ENCODE measurements at places on chromosomes 1 and 21. TPM values are rescaled to one million over a fixed set of nuclear protein-coding genes. Genes with fewer than 3 reads are reported as not detected.
A peak's percentile ranks its signal among the peaks of the same experiment; 100 is the strongest.

DNA sequence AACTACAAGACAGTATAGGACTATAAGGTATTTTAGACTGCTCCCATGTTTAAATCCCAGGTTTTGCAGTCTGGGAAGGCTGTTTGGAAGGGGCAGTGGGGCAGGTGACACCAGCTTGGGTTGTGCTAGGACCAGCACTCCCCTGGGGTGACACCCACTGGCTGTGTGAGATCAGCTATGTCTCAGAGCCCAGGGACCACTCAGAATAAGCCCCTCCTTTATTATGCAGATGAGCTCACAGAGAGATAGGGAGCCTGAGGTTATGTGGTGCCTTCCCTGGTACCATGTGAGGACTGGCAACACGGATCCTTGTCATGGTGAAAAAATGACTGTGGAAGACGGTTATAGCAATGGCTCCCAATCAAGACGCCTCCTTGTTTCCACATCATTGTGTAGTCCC, 71.0 kb downstream of the NENF start:
- DNase-seq: no peak

DNA sequence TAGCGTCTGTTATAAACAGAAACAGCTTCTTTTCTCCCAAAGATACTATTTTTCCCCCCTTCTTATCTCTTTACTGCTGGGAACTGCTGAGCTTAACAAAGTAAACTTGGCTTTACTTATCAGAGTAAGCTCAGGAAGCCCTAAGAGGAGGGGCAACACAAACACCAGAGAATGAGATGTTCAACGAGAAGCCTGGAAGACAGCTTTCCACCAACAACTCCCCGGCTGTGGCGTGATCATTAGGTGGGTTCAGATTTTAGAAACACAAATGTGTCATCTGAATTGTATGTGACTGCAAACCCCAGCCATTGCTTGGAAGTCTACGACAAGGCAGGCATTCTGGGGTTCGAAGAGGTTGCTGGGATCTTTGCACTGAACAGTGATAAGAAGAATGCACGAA, 181.2 kb upstream of the ESRRG start:
- no peak for DNase-seq

GRCh38 chr1:152444045-152444444, 30.0 kb upstream of the CRNN start:
- no peak for DNase-seq

- peak; percentile 48 for DNase-seq
These were observed 40.1 kb upstream of the MYSM1 start for GRCh38 chr1:58739856-58740466.

GRCh38 chr21:36750576-36750959, 51.7 kb downstream of the SIM2 start:
- no peak for DNase-seq

- DNase-seq: no peak
These were observed 2.3 kb downstream of the SLC2A5 start for GRCh38 chr1:9066945-9067807.

DNA sequence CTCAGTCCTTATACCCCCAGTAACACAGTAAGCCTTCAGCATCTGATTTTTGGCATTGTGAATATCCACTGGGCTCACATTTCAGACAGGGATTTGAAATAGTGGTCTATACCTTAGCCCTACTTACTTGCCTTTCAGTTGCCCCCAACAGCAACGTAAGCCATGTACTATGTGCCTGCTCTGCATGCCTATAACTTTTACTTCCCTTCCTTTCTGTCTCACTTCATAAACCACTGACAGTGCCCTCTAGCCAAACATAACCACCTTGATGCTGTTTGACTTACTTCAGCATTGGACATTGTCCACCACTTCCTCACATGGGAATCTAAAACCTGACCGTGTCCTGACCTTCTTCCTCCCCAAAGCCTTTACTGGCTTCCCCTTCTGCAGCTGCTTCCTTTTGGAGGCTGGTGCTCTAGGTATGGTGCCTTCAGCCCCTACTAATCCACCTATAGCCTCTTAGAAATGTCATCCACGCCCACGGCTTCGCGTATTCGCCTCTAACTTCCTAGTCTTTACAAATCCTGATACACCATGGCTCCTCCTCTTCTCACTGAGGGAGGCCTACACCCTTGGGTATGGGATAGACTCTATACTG, 3.6 kb upstream of the ZNF672 start:
- no peak for DNase-seq

- DNase-seq: no peak
These were observed 80.6 kb upstream of the LAMC2 start for GRCh38 chr1:183105449-183105848.

GRCh38 chr1:50750021-50750619, 209.9 kb downstream of the FAF1 start:
- DNase-seq: no peak

DNA sequence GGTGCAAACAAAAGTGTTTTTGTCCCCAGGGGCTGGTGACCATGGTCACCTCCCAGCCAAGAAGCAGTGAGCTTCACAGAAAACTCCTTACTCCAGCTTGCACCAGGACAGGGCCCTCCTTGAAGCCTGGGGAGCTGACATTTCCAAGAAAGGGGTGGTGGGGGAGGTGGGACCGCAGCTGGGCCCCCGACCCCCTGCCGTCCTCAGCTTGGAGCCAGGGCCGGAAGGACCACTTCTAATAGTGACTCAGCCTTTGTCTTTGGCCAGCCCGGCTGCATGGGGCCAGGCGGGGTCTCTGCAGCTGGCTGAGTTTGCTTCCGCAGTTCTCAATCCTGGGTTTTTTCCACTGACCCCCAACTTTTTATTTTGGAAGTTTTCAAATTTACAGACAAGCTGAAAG, 136.5 kb upstream of the POU3F1 start:
- no peak for DNase-seq

DNA sequence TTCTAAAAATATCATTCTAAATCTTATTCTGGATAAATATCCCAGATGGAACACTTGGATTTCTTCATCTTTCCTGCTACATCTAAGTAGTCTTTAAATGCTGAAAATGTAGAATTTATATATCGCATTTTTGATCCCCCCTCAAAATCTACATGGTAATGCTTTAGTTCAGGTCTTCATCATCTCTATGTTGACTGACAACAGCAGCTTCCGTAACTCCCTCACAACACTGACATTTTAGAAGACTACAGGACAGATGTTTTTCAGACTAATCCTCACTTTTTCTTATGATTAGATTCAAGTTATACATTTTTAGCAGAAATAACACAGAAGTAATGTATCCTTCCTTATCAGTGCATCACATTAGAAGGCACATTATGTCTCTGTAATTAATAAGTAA, 336.5 kb downstream of the LMO4 start:
- no peak for DNase-seq

GRCh38 chr21:15604413-15604812, 125.4 kb upstream of the USP25 start:
- DNase-seq: no peak

DNA sequence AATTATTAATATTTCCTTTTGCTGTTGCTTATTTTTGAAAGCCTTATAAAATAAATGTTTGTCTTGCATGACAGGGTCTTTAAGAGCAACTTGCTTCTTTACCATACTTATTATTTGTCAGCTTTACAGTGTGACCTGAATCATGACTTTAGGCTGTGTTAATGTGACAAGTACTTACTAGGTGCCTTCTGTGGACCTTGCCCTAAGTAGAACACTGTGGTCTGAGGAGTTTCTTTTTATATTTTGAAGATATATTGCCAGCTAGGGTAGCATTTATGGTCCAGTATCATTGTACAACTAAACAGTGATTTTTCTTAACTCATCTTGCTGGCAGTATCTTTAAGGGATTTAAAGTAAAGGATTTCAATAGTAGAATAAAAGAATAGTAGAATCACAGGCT, 45.4 kb upstream of the LAMC2 start:
- no peak for DNase-seq

- DNase-seq: no peak
These were observed 45.0 kb downstream of the SLC19A1 start for GRCh38 chr21:45496968-45497845.

- DNase-seq: no peak
These were observed 27.1 kb upstream of the KCNK2 start for GRCh38 chr1:215055281-215055935.

DNA sequence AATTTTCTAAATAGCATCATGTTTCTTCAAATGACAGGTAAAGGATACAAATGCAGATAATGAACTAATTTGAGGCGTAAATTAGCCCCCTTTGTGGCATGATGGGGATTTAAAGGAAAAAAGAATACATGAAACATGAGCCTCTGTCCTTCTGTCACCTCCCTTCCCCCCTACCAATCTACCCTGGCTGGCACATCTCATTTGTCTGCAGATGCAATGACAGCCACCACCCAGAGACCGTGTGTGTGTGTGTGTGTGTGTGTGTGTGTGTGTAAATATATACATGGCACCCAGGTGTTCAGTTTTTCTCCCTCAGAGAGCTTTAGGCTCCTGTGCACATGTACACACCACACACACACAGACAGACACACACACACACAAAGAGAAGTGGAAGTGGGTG, 451.1 kb downstream of the RWDD3 start:
- no peak for DNase-seq

- no peak for DNase-seq
These were observed 21.5 kb downstream of the PADI2 start for GRCh38 chr1:17097787-17098186.

DNA sequence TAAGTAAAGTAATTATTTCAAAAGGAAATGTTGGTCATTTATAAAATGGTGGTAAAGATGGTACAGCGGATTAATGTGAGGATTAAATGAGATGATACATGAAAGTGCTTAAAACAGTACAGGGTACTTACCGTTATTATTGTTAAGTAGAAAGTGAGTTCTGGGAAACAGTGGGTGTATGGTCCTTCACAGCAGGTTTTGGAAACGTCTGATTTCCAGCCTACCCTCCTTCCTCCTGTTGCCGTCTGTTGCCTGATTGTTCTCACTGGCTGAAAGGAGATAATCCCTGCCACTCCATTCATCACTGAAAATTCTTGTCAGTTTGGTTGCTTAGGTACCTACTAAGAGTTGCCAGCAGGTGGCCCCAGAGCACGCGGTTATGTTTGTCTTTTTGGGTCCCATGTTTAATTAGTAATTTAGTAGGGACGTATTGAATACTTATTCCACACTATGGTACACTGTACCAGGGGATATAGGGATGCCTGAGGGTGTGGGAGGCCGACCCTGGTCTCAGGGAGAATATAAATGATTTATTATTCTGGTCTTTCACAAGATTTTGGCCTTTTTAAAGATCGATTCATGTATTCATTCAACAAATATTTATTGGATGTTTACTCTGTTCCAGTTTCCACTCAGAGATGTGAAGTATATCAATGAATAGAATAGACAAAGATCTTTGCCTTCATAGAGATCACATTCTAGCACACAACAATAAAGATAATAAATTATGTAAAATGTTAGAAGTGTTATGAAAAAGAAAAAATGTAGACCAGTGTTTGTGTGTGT, 30.8 kb upstream of the RPTN start:
- DNase-seq: no peak

DNA sequence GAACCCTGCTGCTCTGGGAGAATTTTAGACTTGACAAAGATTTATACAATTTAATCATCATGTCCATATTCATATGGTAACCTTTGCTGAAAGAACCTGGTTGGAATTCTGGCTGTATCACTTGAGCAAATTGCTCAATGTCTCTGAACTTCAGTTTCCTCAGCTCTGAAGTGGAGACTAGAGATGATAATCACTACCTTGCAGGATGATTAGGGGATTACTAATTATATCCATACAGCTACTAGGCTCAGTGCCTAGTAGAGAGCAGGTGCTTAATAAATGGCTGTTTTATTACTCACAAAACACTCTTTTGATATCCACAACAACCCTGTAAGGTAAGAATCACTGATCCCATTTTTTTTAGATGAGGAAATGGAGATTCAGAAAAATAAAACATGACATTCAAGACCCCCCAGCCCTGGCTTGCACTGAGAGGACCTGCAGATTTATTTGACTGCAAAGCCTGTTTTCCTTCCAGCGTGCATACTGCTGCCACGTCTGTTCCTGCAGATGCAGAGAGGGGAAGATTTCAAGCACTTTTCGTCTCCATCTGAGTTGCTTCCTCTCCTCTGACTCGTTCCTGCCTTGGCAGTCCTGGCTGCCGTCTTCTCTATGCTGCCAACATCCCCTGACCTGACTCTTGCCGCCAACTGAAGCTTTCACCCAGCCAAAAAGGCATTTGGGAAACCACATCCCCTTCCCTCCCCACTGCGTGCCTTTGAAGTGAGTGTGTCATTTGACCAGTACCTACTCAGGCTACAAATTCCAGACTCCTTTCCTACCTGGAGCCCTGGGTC, 203.0 kb downstream of the PLPP3 start:
- DNase-seq: no peak

DNA sequence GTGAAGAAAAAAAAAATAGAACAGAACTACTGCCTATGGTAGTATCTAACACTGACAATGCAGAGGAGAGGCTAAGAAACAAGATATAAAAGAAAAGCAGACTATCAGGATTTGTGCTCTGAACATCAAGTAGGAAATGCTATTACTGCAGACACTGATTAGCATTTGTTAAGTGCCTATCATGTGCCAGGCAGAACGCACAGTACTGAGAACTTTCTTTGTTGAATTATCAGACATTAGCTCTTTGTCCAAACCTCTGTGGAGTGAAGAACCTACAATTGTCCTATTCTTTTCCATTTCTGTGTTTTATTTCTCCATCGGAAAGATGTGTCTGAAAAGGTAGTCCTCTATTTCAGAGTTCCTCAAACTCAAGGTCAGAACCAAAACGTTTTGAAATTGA, 30.5 kb upstream of the DISP1 start:
- DNase-seq: no peak

GRCh38 chr1:66271904-66272254, 262.1 kb upstream of the SGIP1 start:
- DNase-seq: no peak

- DNase-seq: no peak
These were observed 414.6 kb upstream of the PTBP2 start for GRCh38 chr1:96306809-96307560.

- no peak for DNase-seq
These were observed 178.5 kb upstream of the FMN2 start for GRCh38 chr1:239913141-239913585.

- DNase-seq: no peak
These were observed 7.0 kb downstream of the SLC6A9 start for GRCh38 chr1:44024031-44024902.

Gene BMP8B
- polyA plus RNA-seq: 1.9 TPM

Gene ATP6V1G3
- polyA plus RNA-seq: 6.7 TPM

Gene CELA2A
- polyA plus RNA-seq: 0.41 TPM

Gene CRYBG2
- 1.1 TPM for polyA plus RNA-seq

Gene HSD3B1
- 0.50 TPM for polyA plus RNA-seq

Gene HSD11B1
- polyA plus RNA-seq: 0.15 TPM

Gene CNIH3
- 10.5 TPM for polyA plus RNA-seq

Gene OR2L5
- not detected for polyA plus RNA-seq

Gene NPL
- polyA plus RNA-seq: 8.1 TPM

Gene SPRR5
- polyA plus RNA-seq: not detected

Gene SLC1A7
- polyA plus RNA-seq: not detected

Gene GJA9
- 0.45 TPM for polyA plus RNA-seq

Gene GABRD
- 0.64 TPM for polyA plus RNA-seq
